ENCODE measurements at places on chromosomes 7 and 10. TPM values are rescaled to one million over a fixed set of nuclear protein-coding genes. Genes with fewer than 3 reads are reported as not detected.

DNA sequence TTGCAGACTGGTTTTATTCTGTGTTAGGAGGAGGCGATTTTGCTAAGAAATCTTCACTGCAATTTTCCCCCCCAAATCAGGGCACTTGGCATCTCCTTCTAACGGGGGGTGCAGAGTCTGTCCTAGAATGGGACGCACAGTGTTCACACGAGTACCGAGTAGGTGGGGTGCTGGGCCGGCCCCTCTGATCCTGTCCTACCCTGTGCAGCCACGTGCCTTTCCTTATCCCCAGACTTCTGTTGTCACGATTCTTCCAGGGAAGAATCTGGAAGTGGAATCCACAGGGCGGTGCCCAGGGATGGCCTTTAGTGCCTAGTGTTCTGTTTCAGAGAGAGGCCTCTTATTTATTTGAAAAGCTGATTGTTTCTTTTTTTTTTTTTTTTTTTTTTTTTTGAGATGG lies 16.4 kb downstream of the CUX1 start:
- DNase-seq, result no peak

GRCh38 chr10:123148414-123149161 lies 652 bp downstream of the HMX2 start:
- no peak for DNase-seq

DNA sequence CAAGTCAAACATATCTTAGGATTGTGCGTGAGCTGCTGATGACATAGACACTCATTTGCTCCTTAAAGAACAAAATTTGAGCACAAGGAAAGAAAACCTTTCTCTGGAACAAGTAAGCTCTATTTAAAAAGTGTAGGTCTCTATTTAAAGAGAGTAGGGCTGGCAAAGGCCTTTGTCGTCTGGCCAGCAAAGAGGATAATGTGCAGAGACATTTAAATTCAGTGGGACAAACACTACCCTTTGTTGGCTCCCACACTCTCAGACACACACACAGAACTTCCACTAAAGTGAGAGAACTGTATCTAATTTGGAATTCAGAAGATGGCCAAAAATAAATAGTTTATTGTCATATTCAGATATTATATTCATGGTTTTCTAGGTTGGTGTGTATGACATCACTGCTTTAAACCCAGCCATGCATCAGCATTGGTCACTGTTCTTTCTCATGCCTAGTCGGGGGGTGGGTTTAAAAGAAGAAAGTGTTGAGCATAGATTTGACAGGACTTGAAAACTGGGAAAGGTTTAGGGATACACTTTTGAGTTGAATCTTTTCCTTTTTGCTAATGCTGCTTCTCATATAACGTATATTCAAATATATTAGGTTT lies 49.5 kb upstream of the HDAC9 start:
- no peak for DNase-seq

- no peak for DNase-seq
Observed at GRCh38 chr7:77699056-77699455, 2.8 kb downstream of the RSBN1L start.

- DNase-seq, result no peak
Observed at GRCh38 chr7:136234040-136234439, 256.9 kb upstream of the MTPN start.

The PPP1R17 gene
- not detected for total RNA-seq

The C10orf90 gene
- total RNA-seq, result 2.0 TPM

GRCh38 chr7:2165610-2166594 lies 66.8 kb downstream of the MAD1L1 start:
- no peak for DNase-seq

GRCh38 chr7:81457852-81458522 lies 311.9 kb downstream of the HGF start:
- DNase-seq, result peak; percentile 72

DNA sequence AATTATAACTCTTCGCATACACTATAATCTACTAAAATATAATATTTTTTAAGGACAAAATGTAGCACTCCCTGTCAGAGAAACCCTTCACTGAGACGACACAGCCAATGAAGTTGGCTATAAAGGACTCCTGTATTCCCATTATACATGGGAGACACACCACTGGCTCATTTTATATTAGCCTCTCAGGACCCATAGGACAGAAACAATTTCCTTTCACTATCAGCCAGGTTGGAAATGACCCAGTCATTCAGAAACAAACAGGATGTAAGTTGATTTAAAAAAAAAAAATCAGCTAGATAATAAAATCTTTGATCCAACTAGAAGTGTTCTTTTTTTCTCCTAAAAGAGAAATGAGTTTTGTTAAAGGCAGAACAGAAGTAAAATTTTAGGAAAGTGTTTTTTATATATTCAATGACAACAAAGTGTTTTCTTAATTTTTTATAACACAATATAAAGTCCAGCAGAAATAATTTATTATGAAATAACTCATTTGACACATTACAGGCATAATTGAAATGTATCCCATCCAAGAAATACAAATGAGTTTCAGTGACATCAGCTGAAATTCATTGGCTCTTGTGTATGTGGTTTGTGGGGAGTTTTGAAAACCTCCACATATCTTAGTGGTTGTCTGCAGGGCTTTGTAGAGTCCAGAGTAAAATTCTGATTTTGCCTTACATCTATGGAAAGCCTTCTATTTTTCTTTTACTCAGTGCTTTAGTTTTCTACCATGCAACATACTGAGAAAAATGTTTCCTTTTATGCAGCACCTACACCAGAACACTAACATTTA lies 64.1 kb downstream of the CTTNBP2 start:
- DNase-seq, result no peak

The ITPRID1 gene
- total RNA-seq, result not detected

DNA sequence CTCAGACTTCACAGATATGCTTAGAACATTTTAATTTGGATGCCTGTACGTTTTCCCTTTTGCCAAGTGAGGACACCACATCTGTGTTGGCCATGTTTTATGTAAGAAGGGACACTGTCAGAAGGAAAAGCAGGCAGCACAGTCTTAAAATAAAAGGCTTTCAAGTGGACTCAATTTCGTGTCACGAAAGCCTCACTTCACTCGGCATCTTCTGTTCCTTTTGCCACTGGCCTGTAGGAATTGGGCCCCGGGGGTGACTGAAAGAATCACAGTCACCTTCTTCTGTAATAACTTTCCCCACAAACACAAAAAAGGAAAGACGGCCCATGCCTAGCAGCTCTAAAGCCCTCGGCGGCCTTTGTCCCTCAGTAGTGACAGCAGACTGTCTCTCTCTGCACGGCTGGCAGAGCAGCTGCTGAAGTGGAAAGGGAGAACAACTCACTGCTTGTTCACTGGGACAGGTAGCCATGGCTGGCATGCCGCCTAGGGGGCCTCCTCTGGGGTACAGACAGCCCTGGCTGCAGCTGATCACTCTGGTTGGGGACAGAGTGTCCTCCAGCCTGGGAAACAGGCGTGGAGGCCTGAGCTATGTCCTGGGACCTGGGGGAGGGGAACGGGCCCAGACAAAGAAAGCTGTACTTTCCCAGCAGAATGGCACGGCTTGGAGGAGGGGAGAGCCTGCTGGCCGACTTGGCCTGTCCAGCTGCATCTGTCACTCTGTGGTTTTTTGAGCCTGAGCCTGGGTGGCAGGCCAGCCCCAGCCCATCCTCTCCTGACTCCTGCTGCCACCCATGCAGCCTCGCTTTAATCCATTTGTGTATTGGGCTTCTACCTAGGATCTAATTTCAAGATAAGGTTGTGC lies 4.4 kb downstream of the RASSF4 start:
- DNase-seq, result no peak

The SPDYE11 gene
- not detected for total RNA-seq

DNA sequence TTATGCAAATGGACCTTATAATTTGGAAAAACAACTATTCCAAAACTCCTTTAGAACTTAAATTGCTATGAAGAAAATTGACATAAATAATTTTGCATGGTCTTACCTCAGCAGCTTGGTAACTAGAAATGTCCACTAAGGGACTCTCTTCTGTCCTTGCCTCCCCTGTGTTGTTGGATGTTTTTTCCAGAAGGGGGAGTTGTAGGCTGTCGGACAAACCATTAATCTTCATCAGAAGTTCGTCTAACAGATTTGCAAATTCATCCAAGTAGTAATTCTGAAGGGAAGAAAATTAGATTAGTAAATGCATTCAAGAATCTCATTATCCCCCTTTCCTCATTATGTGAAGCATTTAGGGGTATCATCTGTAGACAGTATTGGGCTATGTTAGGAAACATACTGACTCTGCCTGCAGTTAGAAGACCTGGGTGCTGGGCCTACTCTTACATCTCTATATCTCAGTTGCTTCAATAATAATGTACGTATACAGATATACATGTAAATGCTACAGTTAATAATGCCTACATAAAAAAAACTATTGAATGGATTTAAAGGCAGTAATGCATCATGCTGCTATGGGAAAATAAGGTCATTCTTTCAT lies 155.6 kb downstream of the PKD1L1 start:
- DNase-seq, result peak; percentile 60

The GIMAP2 gene
- not detected for total RNA-seq

DNA sequence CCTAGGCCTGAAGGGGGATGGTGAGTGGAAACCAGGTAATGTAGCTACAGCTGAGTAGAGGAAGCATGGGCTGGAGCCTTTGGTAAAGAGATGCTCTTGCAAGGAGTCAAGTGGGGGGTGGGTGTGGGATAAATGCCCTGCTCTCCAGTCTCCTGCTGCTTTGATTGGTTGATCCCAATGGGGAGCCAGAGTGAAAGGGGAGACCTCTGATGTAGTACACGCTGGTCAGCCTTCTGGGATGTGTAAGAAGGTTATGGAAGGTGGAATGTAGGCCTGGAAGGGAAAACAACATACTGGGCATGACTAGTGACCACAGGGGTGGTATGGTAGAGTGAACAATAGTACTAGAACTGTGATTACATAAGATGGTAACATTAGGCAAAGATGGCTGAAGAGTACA lies 44.3 kb downstream of the TET1 start:
- DNase-seq, result no peak

DNA sequence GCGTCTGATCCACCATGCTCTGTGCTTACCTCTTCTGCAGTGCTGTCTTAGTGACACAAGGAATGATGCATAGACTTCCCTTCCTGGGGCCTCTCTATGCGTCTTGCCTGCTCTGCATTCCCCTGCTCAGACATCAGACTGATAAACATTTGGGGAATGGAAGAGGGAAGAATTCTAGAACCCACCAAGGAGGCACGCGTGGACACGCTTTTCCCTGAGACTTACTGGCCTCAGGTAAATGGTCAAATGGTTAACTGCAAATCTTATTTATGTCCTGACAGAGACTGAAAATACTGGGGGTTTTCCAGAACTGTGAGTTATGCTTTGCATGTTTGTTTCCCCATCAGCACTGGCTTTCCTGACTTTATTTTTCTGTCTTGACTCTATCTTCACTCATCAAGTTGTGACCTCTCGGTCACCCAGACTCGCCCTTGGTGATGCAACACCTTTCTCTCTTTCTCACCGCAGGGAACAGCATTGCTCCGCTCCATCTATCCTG lies 285.9 kb upstream of the FZD8 start:
- DNase-seq, result no peak

The ADAM8 gene
- total RNA-seq, result 113 TPM

DNA sequence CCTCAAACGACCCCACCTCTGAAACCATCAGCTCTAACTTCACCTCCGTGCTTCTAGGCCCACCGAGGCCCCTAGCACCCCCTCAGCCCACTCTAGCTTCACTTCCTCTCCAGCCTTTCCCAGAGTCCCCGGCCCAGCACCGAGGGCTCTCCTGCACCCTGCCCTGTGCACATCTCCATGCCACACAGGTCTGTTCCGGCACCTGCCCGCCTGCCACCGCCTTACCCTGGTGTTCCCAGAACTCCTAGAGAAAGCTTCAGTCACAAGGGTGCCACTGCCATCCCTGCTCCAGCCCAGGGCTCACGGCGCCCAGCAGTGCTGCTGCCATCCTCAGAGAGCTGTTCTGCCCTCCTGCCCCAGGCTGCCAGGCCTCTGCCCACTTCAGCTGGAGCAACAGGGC lies 61.3 kb upstream of the INSIG1 start:
- DNase-seq, result no peak

DNA sequence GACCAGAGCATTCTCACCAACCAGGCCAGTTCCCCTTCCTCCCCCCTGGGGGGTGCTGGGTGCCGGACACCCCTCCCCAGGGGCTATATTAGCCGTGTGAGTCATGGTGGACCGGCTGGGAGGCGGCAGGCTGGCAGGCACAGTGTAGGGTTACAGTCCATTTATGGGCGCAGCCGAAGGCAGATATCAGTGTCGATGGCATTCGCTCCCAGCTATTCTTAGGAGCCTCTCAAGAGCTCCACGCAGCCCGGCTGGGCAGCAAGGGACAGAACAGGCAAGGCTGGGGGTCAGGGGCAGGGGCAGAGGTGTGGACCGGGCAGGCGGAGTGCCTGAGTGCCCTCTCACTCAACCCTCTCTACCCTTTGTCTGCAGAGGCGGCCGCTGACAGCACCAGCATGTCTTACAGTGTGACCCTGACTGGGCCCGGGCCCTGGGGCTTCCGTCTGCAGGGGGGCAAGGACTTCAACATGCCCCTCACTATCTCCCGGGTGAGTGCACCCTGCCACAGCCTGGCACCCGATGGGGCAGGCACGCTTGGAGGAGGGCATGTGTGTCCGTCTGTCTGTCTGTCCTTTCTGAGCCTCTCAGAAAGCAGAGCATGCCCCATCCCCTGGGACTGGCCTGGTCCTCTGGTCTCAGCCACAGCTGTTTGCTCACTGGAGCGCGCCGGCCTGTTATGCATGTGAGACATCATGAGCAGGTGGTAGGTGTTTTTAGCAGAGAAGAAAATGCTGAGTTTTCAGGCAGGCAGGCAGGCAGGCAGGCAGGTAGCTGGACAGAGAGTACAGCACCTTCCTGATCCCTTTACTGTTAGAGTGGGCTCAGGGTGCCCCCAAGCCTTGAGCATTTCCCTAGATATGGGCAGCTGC lies at the start of gene LDB3:
TSS of gene LDB3 (plus strand) at position 215 of the 869 bp plus-strand sequence. CDS start at position 396, 181 bp downstream.
- peak; percentile 75 for DNase-seq

The HYCC1 gene
- total RNA-seq, result 15.0 TPM

The AUTS2 gene
- total RNA-seq, result not detected

GRCh38 chr10:1525354-1526162 lies 211.8 kb downstream of the ADARB2 start:
- no peak for DNase-seq

The LRRN3 gene
- total RNA-seq, result not detected

DNA sequence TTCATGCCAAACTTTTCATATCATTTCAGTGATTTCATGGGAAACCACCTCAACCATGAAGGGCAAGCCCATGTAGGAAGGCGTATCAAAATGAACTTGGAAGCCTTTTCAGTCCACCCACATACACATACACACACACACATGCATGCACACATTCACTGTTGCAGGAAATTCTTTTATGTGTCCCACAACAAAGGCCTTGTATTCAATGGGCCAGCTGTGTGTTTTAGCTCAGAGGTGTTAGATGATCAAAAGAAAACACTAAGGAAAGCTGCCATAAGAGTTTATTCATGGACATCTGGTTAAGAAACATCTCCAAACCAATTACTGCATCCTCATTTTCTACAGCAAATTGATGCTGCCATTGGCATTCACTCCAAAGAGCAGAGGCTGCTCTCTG lies 74.4 kb upstream of the STK17A start:
- DNase-seq, result no peak

GRCh38 chr7:19899529-19899928 lies 126.1 kb upstream of the TMEM196 start:
- peak; percentile 77 for DNase-seq

The NUTM2A gene
- 0.18 TPM for total RNA-seq

- DNase-seq, result no peak
Observed at GRCh38 chr7:141551782-141552181, 572 bp downstream of the AGK start.

Measured in PC-3 (cell line).